Left lung (tissue), 14 donors: ENCODE measurements at places on chromosomes 6 and 20. TPM values are rescaled to one million over a fixed set of nuclear protein-coding genes. Genes with fewer than 3 reads are reported as not detected.

The GNAS gene
- 1,885 TPM for polyA plus RNA-seq

The KIAA1755 gene
- 4.9 TPM for polyA plus RNA-seq

The SMIM26 gene
- 78.3 TPM for polyA plus RNA-seq

The DSP gene
- 75.5 TPM for polyA plus RNA-seq

The NKAIN2 gene
- polyA plus RNA-seq, result 21.3 TPM

The XKR7 gene
- 0.07 TPM for polyA plus RNA-seq

The PKIB gene
- 1.6 TPM for polyA plus RNA-seq

The ZNF334 gene
- polyA plus RNA-seq, result 36.2 TPM

The LHFPL5 gene
- not detected for polyA plus RNA-seq

The PTGIS gene
- 6.2 TPM for polyA plus RNA-seq

The SLC32A1 gene
- not detected for polyA plus RNA-seq

The SALL4 gene
- 21.8 TPM for polyA plus RNA-seq

The AAR2 gene
- 36.7 TPM for polyA plus RNA-seq

The SPDEF gene
- polyA plus RNA-seq, result 0.97 TPM

The UNC93A gene
- polyA plus RNA-seq, result not detected

The GRIK2 gene
- 0.69 TPM for polyA plus RNA-seq

The IRF4 gene
- polyA plus RNA-seq, result 0.31 TPM

The OPRM1 gene
- not detected for polyA plus RNA-seq

The CABLES2 gene
- 14.5 TPM for polyA plus RNA-seq
